Suppressor macrophage (primary cell): ENCODE measurements at places on chromosomes 2 and 18.

GRCh38 chr2:12262681-12263436 lies 453.9 kb upstream of the TRIB2 start:
- no peak for DNase-seq

DNA sequence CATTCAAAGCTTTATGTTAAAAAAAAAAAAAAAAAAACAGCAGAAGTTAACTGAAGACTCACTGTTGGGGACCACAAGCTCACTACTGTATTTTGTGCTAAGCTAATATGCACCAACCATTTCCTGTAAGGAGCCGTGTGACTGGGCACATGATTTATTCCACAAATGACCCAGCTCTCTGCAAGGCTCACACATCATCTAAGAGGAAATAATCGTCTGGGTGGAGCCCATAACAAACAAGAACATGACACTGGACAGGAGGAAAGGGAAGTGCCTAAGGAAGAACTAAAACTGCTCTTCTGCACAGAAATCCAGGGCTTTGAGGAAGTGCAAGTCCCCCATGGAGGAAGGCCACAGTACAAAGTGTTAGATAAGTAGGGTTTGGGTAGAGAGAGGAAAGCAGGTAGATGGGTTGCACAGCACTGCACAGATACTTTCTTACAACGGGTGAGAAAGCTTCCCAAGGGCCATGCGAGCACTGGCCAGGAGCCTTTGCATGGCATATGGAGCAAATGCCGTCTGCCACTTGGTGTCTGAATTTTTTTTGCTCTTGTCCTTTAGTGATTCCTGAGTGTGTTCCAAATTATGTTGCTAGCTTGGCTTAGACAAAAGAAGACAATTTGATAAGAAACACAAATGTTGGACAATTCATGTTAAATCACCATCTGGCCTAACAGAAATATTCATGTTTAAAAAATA lies 24.4 kb downstream of the NFE2L2 start:
- DNase-seq: peak; percentile 86

GRCh38 chr18:23883277-23883790 lies 131.2 kb upstream of the TTC39C start:
- DNase-seq: no peak

DNA sequence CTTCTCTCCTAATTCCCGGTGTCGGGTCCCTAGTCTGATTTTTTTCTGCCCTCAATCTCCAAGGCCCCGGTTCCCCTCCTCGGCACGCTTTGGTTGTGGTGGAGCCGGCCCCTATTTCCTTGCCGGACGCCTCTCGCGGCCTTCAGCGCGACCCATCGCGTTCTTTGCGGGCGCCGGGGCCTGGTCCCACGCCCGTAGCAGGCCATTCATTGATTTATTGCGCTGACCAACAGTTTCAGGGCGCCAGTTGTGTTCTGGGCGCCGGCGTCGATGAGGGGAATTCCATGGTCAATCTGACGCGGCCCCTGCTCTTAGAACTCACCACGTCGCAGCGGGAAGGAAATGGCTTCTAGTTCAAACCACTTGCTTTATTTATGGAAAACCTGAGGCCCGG lies 396 bp downstream of the CNOT9 start:
- peak; percentile 79 for DNase-seq

DNA sequence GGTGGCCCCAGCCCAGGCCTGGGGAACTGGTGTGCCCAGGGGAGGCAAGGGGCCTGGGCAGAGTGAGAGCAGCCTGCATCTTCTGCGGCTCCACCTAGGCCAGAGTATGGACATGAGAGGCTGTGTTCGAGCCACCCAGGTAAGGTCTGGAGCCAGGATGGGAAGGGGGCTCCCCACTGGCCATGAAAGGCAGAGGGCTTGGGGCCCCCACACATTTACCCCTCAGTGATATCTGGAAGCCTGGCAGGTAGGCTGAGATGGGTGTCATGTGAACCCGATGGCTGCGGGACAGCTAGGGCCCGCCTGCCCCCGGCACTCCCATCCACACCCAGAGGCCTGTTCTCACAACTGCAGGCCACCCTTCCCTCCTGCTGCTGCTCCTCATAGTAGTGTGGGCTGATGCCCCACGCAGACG lies 13.2 kb downstream of the ADRA2B start:
- no peak for DNase-seq

GRCh38 chr2:127901339-127902056 lies 15.7 kb upstream of the AMMECR1L start:
- no peak for DNase-seq

- DNase-seq: no peak
Measured at GRCh38 chr2:88698498-88699233, 7.2 kb downstream of the RPIA start.

DNA sequence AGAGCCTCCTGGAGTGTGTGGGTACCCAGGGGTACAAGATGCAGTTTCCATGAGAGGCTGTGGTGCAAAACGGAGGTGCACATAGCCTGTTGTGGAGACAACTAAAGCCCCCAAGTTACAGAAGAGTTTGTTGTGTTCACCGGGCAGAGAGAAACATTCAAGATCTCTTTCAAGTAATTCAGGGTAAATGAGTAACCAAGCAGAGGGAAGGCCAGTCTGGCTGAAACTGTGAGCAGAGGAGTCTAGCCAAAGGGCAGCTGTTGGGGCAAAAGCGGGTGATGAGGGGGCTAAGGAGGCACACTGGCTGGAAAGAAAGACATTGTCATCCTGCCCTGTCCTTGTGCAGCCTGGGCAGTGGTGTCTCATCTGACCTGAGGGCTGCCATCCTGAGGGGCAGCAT lies 52.0 kb downstream of the CXCR4 start:
- no peak for DNase-seq

GRCh38 chr2:109523536-109524361 lies 90.0 kb downstream of the SEPTIN10 start:
- no peak for DNase-seq

DNA sequence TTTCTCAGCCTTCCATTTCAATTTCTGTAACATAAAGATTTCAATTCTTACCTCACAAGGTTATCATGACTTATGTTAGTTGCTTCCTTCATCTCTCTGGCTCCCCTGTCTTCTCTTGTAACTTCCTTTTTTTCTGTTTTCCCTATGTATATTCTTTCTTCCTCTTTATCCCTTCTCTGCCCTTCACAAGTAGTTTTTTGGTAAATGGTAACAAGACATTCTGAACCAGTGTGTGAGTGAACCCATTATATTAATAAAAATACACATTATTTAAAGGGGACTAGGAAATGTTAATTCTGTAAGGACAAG lies 8.4 kb downstream of the ACSL3 start:
- DNase-seq: peak; percentile 55

GRCh38 chr18:42082415-42083234 lies 127.6 kb downstream of the PIK3C3 start:
- no peak for DNase-seq

- DNase-seq: peak; percentile 2
Measured at GRCh38 chr2:163610817-163611556, 124.8 kb downstream of the FIGN start.

- DNase-seq: no peak
Measured at GRCh38 chr2:105180491-105180972, 61.0 kb upstream of the GPR45 start.

DNA sequence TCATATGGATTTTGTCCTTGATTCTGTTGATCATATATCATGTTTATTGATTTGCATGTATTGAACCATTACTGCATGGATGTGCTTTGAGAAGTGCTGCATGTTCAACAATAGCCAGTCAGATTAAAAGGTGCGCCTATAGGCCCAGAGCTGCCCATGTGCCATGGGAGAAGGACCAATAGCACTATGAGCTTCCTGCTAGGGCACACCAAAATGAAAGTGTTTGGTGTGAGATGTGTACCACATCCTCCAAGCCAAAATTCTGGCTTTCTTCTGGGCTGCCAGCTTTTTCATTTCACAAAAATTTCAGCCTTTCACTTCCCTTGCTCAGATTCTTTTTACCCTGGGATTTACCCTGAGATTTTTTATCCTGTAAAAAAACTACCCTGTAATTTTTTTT lies 34.8 kb upstream of the MMADHC start:
- no peak for DNase-seq

DNA sequence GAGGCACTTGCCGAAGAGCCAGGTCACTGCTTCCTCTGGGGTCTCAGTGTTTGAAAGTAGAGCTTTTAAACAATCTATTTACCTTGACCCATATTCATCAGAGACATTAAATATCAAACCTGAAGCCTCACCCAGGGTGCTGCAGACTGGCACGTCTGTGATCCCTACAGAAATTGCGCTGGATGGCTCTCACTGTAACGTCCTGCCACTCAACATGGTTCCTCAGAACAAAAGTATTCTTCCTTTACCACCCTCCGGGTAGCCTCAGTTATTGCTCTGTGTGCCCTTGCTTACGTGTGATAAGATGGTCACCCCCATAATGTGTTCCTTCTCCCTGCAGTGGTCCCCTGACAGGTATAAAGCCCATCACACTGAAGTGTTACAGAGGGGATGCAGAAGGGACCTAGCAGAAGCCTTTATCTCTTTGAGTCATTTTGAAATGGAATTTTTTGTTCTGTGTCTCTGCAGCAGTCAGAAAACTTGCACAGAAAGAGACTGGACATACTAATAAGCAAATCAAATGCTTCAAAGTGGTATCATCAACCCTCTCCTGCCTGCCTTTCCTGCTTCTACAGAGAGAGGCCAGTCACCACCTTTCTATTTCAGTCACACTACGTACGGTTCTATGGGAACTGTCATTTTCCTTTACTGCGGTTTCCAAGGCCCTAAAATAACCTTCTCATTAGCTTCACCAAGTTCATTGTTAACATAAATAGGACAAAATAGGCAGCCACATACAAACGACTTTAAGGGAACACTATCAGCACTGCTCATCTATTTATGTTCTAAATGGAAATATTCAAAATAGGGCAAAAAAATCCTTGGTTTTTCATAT lies 86.8 kb downstream of the METTL8 start:
- no peak for DNase-seq

DNA sequence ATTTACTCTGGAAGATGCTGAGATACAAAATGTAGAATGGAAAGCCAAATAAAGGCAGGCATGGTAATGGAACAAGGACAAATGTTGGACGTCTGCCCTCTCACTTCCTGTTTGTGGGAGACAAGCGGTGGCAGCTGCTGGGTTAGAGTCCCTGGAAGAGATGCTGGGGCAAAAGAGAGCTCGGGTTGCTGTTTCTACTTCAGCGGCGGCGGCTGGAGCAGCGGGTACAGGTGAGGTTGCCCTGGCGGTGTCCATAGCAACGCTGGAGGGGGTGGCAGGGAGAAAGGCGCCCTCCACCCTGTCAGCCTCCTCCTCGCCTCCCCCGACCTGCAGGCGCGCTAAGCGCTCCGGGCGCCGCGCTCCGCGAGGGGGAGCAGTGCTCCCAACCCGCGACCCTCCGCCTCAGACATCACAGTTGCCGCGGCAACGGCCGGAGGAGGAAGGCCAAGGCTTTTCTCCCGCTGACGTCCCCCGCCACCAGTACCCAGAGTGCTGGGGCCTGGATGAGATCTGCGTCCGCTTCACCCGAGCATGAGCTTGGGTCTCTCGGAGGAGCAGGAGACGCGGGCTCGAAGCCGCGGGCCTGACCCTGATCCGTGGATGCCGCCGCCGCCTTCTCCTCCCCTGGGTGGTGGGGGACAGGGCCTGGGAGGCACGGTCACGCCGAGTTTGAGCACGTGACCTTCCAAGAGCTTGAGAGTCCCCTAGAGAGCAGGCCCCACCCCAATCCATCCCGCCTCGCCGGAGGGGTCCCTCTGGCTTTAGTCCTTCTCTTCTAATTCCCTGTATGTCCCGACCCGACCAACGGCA lies 65.6 kb downstream of the NOL4 start:
- no peak for DNase-seq

DNA sequence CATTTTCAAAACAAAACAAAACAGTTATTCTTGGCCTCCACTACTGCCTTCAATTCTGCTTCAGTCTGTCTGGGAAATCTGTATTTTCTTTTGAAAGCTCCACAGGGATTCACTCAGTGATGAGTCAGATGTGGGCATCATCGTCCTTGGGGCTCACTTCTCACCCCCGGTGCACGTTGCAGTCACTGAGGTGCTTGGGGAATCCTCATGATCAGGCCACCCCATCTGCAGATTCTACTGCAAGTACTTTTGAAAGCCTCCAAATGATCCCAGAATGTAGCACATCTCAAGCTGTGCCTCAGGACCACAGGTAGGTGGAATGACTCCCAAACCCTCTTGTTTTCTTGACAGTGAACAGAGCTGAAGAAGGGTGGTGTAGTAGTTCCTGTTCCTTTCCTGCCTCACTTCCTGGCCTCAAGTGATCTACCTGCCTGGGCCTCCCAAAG lies 34.3 kb downstream of the LPIN2 start:
- DNase-seq: peak; percentile 51

DNA sequence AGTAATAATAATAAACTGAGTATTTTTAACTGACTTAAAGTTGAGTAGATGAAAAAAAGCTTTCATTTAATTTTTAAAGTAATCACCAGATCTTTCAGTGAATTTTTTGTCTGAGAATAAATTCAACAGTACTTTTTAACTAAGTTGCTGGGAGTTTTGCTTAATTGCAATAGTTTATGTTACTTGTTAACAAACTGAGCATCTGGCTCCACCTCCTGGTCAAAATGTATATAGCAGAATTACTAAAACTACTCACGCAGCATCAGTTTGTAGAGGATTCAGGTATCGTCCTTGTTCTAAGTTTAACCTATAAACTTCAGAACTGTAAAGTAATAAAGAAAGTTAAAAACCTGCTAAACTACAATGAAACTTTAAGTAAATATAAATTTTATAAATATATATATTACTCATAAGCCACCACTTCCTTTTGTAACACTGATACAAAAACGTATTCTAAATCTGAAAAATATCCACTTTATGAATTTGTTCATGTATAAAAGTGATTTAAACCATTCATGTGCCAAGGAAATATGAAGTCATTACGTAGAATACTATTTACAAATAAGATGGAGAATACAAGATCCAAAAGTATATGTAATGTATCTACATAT lies 21.3 kb downstream of the NOL10 start:
- DNase-seq: peak; percentile 74

GRCh38 chr2:50125246-50125645 lies 906.7 kb downstream of the NRXN1 start:
- no peak for DNase-seq

GRCh38 chr18:3455907-3456685 lies 6.1 kb downstream of the TGIF1 start:
- DNase-seq: no peak

- no peak for DNase-seq
Measured at GRCh38 chr2:99959261-99960014, 183.0 kb downstream of the AFF3 start.

- no peak for DNase-seq
Measured at GRCh38 chr2:238865015-238865719, 17.3 kb downstream of the TWIST2 start.
